ENCODE measurements at places on chromosomes 2 and 18. TPM values are rescaled to one million over a fixed set of nuclear protein-coding genes. Genes with fewer than 3 reads are reported as not detected.

GRCh38 chr18:55477499-55477859, 110.5 kb downstream of the TCF4 start:
- DNase-seq = no peak

Gene CYP27C1
- total RNA-seq = 0.26 TPM

Gene DHRS9
- 2.0 TPM for total RNA-seq

GRCh38 chr2:235666213-235666781, 172.5 kb downstream of the AGAP1 start:
- peak; percentile 58 for DNase-seq

DNA sequence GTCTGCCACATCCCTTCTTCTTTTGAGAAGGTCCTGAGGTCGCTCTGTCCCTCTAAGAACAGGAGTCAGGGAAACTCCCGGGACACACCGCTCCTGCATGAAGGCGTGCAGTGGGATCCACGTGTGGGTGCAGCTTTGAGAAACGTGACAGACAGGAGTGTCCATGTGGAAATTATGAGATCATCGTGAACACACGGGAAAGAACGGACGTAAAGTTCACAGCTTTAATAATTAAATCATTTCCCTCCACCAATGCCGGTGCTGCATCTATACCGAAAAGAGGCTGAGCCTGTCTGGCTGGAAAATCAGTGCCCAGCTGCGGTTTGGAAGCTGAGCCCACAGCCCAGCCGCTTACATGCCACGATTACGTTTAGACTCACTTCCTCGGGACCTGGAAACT, 372.4 kb upstream of the SALL3 start:
- no peak for DNase-seq

Gene SCN3A
- 0.43 TPM for total RNA-seq

Gene CHRND
- not detected for total RNA-seq

DNA sequence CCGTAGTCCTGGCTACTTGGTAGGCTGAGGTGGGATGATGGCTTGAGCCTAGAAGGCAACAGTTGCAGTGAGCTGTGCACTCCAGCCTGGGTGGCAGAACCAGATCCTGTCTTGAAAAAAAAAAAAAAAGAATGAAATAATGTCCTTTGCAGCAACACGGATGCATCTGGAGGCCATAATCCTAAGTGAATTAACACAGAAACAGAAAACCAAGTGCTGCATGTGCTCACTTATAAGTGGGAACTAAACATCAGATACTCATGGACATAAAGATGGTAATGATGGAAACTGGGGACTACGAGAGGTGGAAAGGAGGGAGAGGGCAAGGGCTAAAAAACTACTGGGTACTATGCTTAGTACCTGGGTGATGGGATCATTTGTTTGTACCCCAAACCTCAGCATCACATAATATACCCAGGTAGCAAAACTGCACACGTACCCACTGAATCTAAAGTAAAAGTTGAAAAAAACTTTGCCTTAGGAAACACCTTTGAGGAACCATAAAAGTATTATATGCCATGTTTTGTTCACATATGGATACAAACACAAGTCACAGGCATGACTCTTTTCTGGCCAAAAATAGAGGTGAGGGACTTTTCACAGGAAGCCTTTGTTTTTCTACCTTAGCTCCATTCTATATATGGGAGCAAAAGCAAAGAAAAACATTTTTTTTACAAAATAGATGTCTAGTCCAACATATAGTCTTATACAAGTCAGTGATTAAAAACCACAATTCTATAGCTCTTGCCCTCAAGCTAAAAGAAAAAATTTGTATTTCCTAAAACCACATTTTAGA, 36.6 kb downstream of the GPR155 start:
- no peak for DNase-seq

- no peak for DNase-seq
Measured at GRCh38 chr2:52931660-52932059, 835.9 kb upstream of the CHAC2 start.

Gene KLHL41
- total RNA-seq = 6.2 TPM

GRCh38 chr2:224492531-224492930, 90.6 kb upstream of the FAM124B start:
- DNase-seq = no peak

All from mucosa of gallbladder (tissue), 1 donor.